ENCODE measurements at places on chromosomes 6 and 20.

- no peak for DNase-seq
Observed at GRCh38 chr20:50745634-50746137, 14.3 kb downstream of the PARD6B start.

DNA sequence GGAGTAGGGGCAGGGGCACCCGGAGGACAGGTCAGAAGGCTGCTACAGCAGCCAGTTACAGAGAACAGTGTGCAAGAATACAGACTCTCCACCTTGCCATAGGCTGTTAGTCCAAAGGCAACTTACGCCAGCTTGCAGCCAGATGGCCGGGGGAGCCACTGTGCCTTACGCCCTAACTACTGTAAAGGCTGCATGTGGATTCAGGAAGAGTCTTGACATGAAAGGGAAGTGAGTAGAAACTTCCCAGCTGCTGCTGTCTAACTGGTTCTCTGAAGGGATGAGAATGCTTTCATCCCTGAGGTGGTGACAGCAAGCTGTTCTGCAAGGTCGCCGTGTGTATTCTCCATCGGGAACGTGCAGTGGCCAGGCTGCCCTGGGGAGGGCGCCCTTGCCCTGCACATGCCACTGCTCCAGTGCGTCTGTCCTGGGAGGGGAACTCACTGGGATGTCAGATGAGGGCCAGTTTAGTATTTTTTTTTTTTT is 46.1 kb downstream of the LYRM4 start:
- DNase-seq = peak; percentile 25

- no peak for DNase-seq
Observed at GRCh38 chr6:162260027-162260426, 467.5 kb downstream of the PRKN start.

DNA sequence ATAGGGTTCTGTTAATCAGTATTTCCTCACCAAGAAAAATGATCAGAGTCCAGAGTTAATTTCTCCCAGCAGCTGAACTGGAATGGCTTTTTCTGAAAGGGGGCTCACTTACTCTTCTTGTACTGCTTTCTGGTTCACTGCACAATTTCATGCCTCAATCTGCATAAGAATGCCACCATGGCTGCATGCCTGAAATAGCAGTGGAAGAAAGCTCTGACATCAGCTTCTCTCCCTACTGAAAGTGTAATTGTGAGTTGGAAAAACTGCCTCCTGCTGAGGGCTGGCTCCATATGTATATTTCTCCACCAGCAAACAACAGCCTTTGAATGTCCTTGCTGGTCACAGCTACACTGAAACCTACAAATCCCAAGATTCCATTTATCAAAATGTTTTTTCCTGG is 1027.2 kb upstream of the GJE1 start:
- no peak for DNase-seq

DNA sequence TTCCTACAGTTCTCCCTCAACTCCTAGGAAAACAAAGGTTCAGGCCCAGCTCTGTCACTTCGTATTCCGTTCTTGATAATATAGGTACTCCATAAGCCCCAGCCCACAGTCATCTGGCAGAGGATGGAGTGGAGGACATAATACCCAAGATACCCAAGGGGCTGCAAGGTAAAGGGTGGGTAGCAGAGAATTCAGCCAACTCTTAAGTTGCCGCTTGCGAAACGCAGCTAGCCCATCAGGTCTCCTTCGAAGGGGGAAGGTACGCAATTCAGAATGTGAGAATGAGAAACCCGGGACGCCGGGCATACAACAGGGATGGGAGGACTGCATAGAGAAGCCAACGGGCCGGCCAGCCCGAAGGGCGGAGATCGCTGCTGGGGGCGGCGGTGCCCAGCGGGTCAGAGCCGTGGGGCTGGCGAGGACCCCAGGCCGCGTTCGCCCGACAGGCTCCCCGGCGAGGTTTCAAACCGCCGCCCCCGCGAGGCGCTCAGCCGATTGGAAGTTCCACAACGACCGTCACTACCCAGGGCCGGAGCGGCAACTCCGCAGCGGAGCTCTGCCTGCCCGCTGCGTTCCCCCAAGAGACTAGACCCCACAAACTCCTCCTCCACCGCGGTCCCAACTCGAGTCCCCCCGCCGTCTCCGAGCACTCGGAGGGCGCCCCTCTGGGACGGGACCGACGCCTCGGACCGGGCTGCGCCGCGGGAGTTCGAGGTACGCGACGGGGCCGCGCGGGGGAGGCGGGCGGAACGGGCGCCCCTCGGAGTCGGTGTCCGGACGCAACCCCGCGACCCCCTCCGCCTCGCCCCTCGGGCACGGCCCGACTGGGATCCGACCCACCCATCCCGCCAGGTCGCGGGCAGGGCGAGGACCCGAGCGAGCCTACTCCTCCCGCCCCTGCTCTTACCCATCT is 911 bp downstream of the CDK19 start:
- no peak for DNase-seq

GRCh38 chr20:38735172-38735571 is 10.9 kb downstream of the SLC32A1 start:
- DNase-seq = no peak

- peak; percentile 86 for DNase-seq
Observed at GRCh38 chr20:8331740-8332412, 199.8 kb downstream of the PLCB1 start.

DNA sequence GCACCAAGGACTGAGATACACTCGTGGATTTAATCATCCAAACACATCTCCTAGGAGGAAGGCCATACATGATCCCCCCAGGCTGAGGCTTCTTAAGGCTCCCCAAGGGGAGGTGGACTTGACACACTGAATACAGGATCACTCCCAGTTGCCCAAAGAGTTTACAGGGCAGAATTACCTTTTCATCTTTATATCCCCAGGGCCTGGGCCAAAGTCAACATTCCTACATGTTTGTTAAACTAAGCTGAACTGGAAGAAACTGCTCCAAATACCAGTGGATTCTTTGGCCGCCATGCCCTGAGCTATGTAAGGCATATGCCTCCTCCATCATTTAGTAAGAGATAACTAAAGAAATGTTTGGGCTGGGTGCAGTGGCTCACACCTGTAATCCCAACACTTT is 22.2 kb upstream of the SERPINB1 start:
- DNase-seq = peak; percentile 54

DNA sequence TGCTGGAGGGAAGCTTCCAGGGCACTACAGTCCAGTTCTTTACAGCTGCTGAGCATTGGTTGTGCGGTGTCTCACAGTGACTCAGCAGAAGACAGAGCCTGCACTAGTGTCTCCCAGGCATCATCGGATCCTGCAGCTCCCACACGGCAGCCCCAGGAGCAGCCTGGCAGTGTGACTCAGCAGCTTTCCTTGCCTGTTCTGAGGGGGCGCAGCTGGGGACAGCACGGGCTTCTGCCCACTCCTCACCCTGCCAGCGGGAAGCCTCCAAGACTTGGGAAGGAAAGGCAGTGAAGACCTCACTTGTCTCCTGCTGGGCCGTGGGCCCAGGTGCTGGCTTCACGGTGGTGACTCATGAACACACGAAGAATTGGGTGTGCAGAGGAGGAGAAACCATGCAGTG is 165.4 kb downstream of the SYNDIG1 start:
- peak; percentile 42 for DNase-seq

GRCh38 chr6:75815756-75816155 is 66.7 kb downstream of the MYO6 start:
- DNase-seq = no peak

GRCh38 chr6:107695061-107695720 is 128.9 kb downstream of the SCML4 start:
- no peak for DNase-seq

DNA sequence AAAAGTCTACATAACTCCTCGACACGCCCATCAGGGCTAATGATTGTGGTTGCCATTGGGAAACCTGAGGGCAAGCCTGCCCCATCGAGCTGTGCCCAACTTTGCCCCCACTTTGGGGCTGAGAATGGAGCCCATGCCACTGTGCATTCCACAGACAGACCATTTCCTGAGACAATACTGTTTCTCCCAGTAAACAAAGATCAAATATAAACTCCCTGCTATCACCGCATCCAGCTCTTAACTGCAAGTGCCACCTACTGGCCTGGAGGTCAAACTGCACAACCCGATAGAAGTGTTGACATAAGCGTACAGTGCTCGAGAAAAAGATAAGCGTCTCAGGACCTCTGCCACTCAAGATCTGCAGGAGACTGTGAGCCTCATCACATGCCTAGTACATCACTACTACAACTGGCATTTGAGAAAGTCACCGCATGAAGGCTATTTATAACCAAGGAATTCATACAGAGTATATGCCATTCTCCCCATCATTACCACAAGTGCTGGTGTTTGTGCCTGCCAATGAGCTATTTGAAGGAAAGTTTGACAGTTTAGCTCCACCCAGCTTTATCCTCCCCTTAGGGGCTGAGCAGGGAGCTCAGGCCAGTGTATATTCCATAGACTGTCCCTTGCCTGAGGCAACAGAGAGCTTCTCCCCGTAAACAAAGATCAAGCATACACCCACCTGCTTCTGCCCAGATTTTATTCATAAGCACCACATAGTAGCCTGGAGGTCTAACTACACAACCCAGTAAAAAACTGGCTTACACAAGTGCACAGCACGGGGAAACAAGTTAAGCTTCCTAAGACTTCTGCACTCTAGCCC is 4.5 kb upstream of the DEFB126 start:
- DNase-seq = peak; percentile 54

DNA sequence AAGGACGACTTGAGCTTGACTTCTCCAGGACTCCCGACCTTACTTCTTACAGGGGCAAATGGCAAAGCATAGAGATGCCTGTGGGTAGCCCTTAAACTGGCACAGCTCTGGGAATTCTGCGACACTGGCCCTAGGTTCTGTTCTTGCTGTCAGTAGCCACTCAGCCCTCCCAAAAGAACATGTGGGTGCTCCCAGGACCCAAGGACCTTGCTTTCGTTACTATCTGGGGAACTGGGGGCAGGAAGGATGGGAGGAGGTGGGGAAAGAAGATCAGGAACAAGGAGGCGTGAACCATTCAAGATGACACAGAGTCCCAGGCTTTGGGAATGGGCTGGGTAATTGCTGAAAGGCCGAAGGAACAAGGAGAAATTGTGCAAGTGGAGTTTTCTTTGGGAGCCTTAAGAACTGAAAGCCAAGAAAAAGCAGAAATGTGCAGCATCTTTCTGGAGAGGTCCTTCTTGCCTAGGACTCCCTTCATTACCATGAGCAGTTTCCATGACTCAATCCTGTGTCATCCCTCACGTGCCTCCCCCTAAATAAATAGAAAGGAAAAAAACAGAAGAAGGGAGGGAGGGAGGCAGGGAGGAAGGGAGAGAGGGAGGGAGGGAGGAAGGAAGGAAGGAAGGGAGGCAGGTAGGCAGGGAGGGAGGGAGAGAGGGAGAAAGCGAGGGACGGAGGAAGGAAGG is 284.6 kb upstream of the FOXQ1 start:
- DNase-seq = no peak

- DNase-seq = no peak
Observed at GRCh38 chr6:100662264-100662663, 197.5 kb upstream of the SIM1 start.

DNA sequence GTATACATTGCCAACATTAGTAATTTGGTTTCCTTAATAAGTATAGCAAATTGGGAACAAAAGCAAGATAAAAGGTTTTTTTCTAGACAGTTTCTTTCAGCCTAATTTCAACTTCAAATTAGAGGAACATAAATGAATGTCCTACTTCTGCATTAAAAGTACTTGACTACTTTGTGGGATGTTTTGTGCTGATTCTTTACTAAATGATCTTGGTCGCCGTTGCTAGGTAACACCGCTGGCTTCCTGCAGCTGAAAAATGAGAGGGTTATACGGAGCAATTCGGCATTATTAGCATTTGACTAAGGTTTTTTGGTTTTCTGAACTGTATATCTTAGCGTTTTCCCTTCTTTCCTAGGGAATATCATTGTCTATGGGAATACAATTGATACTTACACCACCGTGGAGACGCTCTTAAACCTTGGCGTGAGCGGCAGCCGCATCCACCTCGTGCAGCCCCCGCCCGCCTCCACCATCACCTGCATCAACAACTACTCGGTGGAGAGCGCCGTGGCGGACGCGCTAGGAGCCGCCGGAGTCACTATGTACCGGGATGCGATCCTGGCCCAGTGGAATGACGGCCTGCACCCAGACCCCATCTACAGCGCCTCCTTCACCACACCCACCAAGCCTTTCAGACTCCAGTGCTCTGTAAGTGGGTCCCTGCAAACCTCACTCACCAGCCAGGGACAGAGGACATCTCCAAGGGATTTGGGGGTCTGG is 90.9 kb upstream of the INSM1 start:
- DNase-seq = no peak

DNA sequence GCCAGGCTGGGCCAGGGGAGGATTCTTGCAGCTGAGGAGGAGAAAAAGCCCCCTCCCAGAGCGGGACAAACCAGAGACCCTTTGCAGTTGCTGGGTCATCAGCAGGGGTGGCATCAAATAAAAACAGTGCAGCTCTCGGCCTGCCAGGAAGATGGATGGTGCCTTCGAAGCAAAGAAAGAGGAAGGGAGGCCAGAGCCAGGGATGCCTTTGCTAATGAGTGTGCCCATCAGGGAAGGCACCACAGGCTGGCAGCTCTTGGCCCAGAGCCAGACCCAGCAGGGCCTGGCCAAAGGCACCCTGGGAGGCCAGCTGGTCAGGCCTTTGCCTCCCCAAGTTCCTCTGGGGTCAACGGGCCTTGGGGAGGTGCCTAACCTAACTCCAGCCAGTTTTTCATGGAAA is 26.3 kb upstream of the ZNF318 start:
- DNase-seq = no peak
